ENCODE measurements at places on chromosomes 13 and 19.

DNA sequence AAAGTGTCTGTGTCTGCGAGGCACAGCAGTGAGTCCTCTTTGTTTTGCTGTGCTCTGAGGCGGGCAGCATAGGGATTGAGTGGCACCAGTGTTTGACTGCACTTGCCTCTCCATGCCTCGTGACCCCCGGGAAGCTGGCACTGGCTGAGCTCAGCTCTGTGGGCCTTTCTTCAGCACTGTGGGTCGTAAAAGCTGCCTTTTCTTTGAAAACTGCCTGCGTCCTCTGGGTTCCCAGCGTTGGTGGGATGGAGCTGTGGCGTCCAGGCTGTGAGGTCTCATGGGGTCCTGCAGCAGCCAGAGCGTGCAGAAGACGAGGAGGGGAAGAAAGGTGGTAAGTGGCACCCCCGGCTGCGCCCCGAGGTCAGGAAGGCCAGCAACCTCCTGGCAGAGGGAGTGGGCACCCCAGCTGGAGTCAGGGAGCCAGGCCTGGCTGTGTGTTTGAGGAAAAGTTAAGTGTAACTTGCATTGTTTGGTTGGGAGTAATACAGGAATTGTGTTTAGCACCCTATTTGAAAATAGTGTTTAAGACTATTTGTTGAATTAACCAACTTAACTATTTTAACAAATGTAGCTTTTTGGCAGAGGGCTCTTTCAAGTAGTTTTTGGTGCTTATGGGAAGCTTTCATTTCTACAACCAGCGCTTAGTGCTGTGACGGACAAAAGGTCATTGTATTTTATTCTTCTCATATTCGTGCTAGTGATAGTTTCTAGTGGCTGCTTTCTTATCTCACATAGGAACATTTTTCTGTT lies 79.3 kb upstream of the TEX29 start:
- no peak for DNase-seq

DNA sequence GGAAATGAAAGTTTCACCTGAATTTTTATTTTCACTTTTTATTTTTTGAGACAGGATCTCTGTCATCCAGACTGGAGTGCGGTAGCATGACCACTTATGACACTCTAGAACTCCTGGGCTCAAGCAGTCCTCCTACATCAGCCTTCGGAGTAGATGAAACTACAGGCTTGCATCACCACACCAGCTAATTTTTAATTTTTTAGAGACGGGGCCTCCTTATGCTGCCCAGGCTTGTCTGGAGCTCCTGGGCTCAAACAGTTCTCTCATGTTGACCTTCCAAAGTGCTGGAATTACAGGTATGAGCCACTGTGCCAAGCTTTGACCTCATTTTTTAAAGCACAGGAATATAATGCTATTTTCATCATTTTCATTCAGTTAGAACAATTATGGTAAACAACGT lies 297.0 kb upstream of the KLHL1 start:
- no peak for DNase-seq

DNA sequence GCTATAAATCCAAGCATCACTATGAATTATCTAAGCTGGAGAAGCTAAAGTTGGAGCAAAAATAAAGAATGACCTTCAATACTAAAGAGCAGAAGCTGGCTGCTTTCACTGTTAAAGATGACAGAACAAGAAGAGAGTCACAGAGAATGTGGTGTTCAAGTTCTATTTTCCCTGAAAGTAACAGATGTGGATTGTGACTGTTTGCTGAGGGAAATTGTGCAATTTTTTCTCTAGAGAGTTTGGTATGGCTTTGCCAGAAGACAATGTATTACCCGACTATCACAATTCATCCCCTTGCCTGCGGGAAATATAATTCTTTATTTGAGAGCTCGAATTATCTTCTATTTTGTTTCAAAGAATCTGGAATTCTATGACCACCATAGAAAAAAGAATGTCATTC lies 83.1 kb downstream of the TNFSF13B start:
- DNase-seq = no peak

- DNase-seq = peak; percentile 91
Measured at GRCh38 chr13:40666045-40666932, at the start of gene FOXO1. FOXO1 (minus strand) TSS chr13:40666641; CDS start chr13:40666212, 429 bp downstream.

GRCh38 chr19:33445442-33446329 lies 72.2 kb downstream of the CEBPG start:
- DNase-seq = no peak

- no peak for DNase-seq
Measured at GRCh38 chr13:27921961-27922882, 2.4 kb downstream of the PDX1 start.

DNA sequence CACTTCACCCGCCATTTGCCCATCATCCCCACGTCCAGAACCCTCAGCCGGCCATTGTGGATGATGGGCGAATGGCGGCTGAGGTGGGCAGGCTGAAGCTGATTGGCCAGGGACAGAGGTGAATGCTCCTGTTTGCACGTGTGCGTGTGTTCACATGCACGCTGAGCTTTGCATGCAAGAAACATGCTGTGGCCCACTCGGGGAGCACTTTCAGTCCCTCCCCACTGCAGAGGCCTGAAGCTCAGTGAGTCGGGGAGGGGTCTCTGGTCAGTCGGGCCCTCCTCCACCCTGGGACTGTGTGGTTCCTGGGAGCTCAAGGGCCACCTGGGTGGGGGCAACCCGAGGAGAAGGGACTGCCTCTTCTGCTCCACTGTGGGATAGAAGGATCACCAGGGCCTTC lies 24.9 kb downstream of the CEBPA start:
- no peak for DNase-seq

DNA sequence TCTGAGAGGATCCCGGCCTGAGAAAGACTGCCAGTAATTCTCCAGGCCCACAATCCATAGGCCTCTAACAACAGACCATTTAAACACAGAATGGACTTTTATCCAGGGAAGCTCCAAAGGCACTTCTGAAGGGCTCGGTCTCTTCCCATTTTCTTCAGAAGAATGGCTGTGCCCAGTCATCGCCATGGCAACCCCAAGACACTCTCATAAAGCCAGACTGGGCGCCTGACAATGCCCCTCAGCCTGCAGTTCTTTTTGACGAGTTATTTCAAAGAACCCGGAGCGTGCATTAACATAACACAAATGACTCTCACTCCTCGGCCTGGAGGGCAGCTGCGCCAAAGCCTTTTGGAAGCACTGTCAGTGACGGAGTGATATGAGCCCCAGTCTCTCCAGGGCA lies 61.0 kb downstream of the RASA3 start:
- no peak for DNase-seq

All from AG10803 (cell line).